ENCODE measurements at places on chromosomes 3 and 15.

- no peak for DNase-seq
Observed at GRCh38 chr3:116940719-116941118, 231.1 kb downstream of the TUSC7 start.

GRCh38 chr3:127716384-127716783 is 43.6 kb downstream of the ABTB1 start:
- DNase-seq, result no peak

DNA sequence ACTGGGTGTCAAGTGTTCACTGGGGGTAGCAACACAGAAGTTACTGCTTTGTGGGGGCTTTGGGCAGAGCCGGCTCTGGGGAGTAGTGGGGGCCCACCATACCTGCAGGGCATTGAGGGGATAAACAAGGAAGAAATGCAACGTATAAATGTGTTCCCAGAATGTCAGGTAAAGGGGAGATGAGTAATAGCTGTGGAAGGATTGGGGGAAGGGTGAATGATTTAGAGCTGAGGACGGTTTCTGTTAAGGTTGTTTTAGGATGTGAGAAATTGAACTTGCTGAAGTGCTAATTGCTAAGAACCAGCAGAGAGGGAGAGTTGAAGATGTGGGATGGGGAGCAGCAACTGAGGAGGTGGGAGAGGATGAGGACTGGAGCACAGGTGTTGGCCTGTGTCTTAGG is 10.7 kb downstream of the SCG5 start:
- DNase-seq, result no peak

GRCh38 chr3:197337656-197338055 is 39.2 kb upstream of the DLG1 start:
- DNase-seq, result no peak

DNA sequence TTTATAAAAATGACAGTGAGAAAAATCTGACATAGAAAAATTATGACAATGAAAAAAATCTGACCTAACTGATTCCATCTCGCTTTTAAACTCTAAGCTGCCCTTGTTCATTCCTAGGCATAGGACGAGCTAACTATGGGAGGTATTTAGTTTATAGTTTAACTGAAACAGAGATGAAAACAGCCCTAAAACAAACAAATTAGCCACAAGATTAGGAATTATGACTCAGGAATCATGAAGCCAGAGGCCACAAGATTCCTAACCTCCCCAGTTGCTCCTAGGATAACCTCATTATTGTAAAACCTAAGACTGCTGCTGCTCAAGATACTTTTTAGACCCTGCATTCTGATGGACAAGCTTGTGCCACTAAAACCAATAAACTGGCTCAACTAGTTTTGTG is 122.7 kb upstream of the MNS1 start:
- no peak for DNase-seq

DNA sequence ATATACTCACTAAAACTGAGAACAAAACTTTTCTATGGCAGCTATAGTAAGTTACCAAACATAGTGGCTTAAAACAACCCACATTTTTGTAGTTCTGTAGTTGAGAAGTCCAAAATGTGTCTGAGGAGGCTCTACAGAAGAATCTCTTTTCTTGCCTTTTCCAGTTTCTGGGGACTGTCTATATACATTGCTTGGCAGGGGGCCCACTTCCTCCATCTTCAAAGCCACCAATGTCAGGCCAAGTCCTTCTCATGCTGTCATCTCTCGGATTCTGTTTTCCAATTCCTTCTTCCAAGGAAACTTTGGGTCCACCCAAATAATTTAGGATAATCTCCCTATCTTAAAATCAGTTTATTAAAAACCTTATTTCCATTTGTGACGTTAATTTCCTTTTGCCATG is 92.7 kb downstream of the DLG1 start:
- no peak for DNase-seq

DNA sequence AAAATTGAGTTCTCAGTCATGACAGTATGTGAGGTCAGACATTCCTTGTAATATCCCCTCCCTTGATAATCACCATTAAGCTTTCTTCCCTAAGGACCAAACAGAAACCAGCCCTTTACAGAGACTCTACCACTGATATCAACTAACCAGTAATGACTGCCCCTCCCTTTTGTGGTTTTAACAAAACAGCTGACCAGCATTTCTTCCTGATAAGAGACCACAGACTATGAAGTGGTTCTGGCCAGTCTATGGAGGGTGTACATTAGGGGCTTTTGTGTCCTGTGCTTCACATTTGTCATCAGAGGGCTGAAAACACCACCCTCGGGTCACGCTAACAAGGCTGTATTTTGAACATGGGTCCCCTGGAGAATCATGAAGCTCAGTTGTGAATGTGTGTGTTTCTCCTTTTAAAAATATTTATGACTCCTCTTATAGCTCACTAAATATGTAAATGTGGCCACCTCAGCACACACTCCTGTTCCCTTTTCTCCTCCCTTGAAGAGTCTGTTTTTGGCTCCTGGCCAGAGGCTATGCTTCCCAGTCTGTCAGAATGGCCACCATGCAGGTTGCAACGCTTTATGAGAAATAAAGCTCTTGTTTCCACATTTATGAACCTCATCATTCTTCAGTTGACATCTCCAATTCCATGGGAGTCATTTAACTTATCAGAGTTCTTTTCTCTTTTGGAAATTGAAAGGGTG is 239.3 kb downstream of the CPNE4 start:
- DNase-seq, result no peak

DNA sequence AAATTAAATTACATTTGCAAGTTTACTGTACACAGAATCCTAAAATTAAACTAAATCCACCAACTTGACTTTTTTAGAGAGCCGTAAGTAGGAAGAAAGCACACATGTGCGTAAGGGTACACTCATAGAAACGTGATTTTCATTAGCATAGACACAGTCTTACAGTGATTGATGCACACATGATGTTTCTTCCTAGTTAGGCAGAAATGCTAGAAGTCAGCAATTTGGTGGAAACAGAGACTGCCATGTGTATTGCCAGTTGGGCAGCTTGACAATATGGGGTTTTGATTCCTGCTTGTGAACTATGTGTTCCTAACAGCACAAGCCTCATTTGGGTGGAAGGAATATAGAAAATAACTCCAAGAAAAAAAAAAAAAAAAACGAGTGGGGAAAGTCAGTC is 878.5 kb downstream of the ROBO1 start:
- no peak for DNase-seq

DNA sequence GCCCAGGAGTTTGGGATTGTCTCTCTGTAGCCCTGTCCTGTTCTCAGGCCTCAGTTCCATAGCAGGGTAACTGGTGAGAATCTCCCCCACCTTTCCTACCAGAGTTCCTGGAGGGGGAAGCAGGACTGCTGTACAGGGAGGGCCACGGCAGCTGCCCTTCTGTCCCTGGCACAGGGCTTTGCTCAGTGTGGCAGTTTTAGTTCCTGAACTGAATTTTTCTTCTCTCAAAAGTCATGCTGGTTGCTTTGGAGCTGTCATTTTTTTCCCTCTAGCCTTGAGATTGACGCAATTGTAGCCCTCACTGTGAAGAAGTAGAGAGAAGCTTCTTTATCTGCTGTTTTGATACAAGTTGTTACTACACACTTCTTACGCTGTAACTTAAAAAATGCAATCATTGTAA is 55.5 kb downstream of the TPRG1 start:
- no peak for DNase-seq

GRCh38 chr3:20658491-20658890 is 472.5 kb upstream of the SGO1 start:
- no peak for DNase-seq

DNA sequence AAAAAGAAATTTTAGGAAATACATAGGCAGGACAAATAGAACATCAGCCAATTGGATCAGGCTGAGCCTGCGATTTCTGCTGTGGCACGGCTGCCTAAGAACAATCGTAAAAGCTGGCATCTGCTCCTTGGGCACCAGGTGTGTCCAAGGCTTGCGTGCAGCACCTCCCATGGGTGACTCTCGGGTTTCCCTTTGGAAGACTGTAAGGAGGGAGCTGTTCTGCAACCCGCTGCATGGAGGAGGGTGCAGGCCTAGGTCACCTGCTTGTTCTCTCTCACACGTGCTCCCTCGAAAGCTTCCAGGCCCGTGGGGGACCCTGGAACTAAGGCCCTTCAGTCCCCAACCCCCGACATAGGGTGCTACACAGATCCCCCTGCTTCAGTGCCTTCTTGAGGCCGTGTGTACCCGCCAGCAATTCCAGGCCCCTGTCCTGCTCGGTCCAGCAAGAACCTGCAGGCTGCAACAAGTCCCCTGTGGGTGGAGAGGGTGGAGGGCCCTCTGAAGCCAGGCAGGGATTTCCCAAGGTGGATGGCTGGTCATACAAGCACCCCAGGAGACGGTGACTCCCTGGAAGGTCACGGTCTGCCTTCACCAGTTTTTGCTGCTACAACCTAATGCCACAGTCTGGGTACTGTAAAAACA is 3.4 kb downstream of the GP9 start:
- no peak for DNase-seq

DNA sequence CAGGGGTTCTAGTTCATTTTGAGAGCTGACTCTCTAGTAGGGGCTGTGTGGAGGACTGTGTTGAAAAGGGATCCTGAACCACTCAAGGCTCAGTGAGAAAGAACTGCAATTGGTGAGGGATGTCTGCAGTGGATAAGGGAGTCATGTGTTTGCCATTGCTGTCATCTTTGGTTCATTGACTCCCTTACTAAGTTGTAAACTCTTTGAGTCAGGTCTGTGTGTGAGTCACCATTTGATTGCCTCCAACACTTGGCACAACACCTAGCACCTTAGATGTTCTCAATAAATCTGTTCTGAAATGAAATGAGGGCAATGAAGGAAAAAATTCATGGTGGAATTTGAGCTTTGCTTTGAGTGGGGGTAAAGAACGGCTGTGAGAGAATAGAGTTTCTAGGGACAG is 51.7 kb downstream of the PLS1 start:
- DNase-seq, result peak; percentile 92

Data from epithelial cell of proximal tubule (primary cell).